ENCODE measurements at places on chromosomes 4 and X.

DNA sequence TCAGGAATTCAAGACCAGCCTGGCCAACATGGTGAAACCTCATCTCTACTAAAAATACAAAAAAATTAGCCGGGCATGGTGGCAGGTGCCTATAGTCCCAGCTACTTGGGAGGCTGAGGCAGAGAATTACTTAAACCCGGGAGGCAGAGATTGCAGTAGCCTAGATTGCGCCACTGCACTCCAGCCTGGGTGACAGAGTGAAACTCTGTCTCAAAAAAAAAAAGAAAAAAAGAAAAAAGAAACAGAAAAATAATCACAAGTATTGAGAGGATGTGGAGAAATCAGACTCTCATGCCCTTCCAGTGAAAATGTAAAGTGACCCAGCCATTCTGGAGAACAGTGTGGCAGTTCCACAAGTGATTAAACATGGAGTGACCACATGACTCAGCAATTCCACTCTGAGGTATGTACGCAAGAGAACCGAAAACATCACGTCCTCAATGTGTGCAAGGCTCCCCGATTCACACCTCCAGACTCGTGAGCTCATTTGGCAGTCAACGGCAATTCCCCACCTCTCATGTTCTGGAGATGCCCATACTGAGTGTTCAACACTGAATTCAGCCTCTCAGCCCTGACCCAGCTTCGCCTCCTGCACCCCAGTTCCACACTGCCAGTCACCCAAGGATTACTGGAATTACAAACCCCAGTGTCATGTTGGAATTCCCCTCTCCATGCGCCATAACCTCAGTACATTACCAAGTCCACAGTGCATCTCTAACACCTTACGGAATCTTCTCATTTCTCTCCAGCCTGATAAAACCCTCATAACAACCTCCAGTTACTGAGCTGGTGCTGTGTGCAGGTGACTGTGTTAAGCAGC lies 21.1 kb downstream of the ACOX3 start:
- DNase-seq = no peak

- DNase-seq = no peak
These were observed 108.8 kb downstream of the NHSL2 start for GRCh38 chrX:72019487-72019886.

DNA sequence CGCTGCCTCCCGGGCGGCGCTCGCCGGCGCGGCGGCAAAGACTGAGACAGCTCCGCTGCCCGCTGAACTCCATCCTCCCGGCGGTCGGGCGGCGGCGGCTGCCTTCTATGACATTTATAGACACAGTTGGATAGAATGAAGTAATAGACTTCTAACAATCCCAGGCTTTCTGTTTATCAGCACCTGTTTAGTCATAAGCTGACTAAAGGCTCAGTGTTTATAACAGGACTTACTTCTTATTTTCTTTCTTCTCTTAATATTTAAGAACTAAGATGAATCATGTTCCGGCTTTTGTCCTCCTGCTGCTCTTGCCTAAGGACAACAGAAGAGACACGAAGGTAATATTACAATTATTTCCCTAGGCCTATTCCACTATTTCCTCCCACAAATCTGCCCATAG lies 3.9 kb downstream of the ARL13A start:
- no peak for DNase-seq

DNA sequence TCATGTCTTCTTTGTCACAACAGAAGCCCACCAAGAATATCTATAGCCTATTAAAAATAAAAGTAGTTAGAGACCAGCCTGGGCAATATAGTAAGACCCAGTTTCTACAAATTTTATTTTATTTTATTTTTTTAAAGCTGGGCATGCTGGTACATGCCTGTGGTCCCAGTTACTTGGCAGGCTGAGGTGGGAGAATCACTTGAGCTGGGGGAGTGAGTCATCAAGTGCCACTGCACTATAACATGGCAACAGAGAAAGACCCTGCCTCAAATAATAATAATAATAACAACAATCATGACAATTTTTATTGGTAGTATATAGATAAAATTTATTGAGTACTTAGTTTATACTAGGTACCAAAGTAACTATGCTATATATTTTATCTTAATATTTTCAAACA lies 93.0 kb upstream of the NPFFR2 start:
- no peak for DNase-seq

- peak; percentile 15 for DNase-seq
These were observed 23.7 kb upstream of the FAM47B start for GRCh38 chrX:34918856-34919255.

DNA sequence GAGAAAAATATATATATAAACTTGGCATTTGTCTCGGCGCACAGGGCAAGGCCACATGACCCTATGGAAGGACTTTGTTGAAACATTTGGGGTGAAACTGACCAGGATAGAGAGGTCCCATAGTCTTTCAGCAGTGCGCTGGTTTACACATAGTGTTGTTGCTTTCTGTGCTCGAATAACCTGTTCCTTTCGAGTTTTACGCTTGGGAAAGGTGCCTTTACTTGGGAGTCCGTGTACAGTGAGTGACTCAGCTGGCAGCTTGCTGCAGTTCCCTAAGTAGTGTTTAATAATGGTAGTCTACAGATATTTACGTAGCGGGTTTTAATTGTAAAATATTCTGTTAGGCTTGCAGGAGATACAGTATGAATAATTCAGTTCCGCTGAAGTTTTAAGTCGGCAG lies 578 bp downstream of the APOOL start:
- peak; percentile 28 for DNase-seq

GRCh38 chrX:38661561-38661960 lies 100.2 kb downstream of the TSPAN7 start:
- DNase-seq = no peak

- DNase-seq = no peak
These were observed 14.6 kb upstream of the HNRNPD start for GRCh38 chr4:82388405-82388804.

- no peak for DNase-seq
These were observed 4.7 kb upstream of the RENBP start for GRCh38 chrX:153948847-153949805.

- DNase-seq = no peak
These were observed 26.1 kb downstream of the NUDT6 start for GRCh38 chr4:122896270-122896669.

GRCh38 chr4:11623726-11624037 lies 195.0 kb upstream of the HS3ST1 start:
- no peak for DNase-seq

DNA sequence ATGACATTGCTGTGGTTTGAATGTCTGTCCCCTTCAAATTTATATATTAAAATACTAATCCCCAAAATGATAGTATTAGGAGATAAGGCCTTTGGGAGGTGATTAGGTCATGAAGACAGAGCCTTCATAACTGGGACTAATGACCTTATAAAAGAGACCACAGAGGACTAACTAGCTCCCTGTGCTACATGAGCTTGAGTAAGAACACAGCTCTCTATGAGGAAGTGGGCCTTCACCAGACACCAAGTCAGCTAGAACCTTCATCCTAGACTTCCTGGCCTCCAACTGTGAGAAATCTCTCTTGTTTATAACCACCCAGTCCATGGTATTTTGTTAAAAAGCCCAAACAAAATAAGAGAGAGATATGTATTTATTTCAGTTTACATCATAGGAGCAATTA lies 242.2 kb upstream of the CTSO start:
- peak; percentile 29 for DNase-seq

DNA sequence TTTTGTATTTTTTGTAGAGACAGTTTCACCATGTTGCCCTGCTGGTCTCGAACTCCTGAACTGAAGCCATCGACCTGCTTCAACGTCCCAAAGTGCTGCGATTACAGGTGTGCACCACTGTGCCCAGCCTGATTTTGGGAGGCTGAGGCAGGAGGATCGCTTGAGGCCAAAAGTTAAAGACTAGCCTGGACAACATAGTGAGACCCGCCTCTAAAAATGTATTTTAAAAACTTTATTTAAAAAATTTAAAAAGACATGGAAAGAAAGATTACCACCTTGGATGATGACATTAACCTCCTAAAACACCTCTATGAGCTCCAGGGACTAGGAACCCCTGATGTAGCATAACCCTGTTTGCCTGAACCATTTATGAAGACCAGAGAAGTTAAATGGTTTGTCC lies 5.8 kb upstream of the BBS7 start:
- DNase-seq = no peak

GRCh38 chr4:104490096-104490769 lies 4.5 kb downstream of the CXXC4 start:
- DNase-seq = no peak

DNA sequence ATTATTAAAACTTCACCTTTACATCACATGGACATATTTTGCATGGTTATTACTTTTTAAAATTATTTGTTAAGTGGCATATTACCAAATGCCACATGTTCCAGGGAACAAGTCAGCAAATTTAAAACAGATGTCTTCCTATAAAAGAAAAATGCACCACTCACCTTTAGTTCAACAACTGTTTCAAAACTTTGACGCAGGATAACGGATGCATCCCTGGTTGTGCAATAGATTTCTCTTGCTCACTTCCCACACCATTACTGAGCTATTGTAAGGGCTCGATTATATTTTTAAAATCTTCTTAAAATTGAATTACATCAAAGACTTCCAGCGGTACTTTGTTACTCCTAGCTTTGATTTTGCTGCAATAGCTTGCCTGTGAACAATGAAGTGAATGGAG lies 93.0 kb upstream of the ARHGAP24 start:
- DNase-seq = no peak

- no peak for DNase-seq
These were observed 8.4 kb upstream of the PRSS12 start for GRCh38 chr4:118361192-118361591.

GRCh38 chr4:14180983-14181601 lies 553.6 kb upstream of the BOD1L1 start:
- no peak for DNase-seq

- no peak for DNase-seq
These were observed 136.9 kb upstream of the PDE5A start for GRCh38 chr4:119765469-119765868.

- peak; percentile 62 for DNase-seq
These were observed 135.5 kb downstream of the AFAP1 start for GRCh38 chr4:7803992-7804755.

DNA sequence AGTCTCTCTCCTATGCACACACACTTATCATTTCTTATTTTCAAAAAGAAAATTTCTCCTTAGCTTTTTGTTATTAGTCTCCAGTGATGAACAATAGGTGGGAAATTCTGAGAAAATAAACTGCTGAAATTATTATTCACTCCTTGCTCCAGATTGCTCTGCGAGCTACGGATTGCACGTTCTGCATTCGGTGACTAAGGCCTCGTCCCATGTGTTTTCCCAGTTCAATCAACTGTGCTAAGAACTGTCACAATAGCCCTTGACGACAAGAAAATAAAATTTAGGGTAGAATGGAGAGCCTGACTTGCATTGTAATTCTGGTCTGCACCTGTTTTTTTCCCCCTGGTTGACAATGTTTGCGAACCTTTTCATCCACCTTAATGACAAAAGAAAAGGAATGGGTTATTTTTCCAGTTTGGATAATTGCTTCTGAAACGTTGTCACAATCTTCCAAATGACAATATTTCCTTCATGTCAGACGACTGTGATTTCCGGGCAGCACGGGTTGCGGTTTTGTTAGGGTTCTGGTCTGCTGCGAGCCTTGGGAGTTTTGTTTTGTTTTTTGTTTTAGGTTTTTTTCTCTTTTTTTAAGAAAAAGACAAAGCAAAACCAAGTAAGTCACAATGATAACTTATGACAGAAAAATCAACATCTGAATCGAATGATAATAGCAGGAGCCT lies 124.5 kb upstream of the NOCT start:
- DNase-seq = no peak

DNA sequence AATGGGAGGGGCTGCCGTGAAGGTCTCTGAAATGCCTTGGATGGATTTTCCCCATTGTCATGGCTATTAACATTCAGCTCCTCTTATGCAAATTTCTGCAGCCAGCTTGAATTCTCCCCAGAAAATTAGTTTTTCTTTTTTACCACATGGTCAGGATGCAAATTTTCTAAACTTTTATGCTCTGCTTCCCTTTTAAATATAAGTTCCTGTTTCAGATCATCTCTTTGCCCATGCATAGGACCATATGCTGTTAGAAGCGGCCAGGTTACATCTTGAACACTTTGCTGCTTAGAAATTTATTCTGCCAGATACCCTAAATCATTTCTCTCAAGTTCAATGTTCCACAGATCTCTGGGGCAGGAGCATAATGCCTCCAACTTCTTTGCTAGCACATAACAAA lies 13.8 kb upstream of the CLDN34 start:
- DNase-seq = no peak

GRCh38 chr4:13329963-13330362 lies 154.2 kb downstream of the RAB28 start:
- DNase-seq = no peak

GRCh38 chr4:152499344-152499743 lies 36.5 kb downstream of the FBXW7 start:
- DNase-seq = no peak

DNA sequence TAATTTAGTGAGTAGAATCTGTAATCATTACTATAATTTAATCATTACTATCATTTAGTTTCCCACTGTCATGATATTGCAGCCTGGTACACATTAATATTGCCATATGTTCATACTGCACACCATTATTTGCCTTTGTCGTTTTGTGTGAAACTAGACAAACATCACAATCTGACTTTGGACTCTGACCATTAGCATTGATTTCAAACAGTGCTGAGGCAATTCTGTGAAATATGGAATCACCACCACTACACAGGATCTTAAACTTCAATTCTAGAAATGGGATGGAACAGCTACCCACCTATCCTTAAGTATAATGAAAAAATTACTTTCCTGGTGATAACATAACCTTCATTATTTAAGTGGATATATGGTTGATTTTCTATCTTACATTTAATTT lies 98.3 kb downstream of the SORBS2 start:
- DNase-seq = no peak

GRCh38 chr4:53538756-53539155 lies 52.5 kb downstream of the LNX1 start:
- no peak for DNase-seq

- DNase-seq = no peak
These were observed 39.2 kb upstream of the TLR3 start for GRCh38 chr4:186029571-186030398.

DNA sequence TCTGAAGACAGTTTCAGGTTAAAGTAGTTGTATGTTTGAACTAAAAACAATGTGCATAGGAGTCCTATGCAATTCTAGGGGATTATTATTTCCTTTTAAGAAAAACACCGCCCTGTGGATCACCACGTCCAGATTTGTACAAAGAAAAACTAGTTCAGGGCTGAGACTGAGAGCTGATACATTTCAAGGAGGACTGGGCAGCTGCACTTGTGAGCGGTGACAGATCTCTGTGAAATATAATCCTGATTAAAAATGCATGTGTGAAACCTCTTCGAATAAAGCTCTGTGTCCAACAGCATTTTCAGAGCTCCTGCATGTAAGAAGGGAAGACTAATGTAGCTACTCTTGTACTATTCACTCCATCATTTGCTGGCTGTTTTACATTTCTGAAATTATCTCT lies 365.8 kb upstream of the PITX2 start:
- no peak for DNase-seq

- peak; percentile 2 for DNase-seq
These were observed 103.4 kb downstream of the QRFPR start for GRCh38 chr4:121277194-121278105.

GRCh38 chrX:12702509-12703091 lies 88.6 kb upstream of the PRPS2 start:
- peak; percentile 53 for DNase-seq
